ENCODE measurements at places on chromosomes 2 and 18.
A peak's percentile ranks its signal among the peaks of the same experiment; 100 is the strongest.

DNA sequence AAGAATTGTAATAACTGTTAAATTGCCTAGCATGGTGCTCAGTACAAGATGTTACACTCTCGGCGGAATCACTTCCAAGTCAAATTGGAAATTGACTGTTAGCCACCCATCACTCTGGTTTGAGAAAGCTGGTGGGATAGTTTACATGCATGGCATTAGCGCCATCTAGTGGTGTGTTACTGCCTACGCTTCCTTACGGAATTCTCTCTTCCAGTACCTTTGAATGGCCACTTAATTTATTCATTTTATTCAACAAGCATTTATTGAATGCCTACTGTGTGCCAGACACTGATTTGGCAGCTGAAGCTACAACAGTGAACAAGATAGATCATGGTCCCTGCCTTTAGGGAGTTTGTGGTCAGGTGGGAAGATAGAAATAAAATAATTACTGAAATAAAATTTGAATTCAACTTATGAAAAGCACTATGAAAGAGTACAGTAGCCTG is 171.2 kb downstream of the TMEM247 start:
- peak; percentile 83 for DNase-seq

GRCh38 chr18:59464486-59464885 is 105.4 kb upstream of the LMAN1 start:
- no peak for DNase-seq

- DNase-seq, result no peak
These were observed 7.9 kb downstream of the PCBP1 start for GRCh38 chr2:70094978-70095719.

GRCh38 chr2:127015106-127015910 is 91.6 kb downstream of the BIN1 start:
- DNase-seq, result no peak

DNA sequence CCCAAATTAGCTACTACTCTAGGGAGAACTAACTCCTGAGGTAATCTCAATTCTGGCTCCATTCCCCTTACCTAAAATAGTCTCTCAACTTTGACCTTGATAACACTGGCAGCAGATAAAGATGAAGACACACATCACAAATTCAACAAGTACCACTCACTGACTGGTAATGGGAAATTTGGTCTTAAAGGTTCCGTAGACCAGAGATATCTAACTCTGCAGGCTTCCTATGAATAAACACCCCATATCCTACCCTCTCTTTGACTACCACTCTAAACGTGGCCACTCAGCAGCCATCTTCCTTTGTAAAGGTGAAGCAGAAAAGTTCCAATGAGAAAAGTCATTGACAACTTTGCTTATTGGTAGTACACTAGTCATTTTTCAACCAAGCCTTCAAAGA is 38.6 kb upstream of the GALNT5 start:
- DNase-seq, result no peak

- no peak for DNase-seq
These were observed 27.3 kb downstream of the NDUFA10 start for GRCh38 chr2:239997686-239998409.

GRCh38 chr2:58680755-58681310 is 439.7 kb upstream of the FANCL start:
- peak; percentile 15 for DNase-seq

DNA sequence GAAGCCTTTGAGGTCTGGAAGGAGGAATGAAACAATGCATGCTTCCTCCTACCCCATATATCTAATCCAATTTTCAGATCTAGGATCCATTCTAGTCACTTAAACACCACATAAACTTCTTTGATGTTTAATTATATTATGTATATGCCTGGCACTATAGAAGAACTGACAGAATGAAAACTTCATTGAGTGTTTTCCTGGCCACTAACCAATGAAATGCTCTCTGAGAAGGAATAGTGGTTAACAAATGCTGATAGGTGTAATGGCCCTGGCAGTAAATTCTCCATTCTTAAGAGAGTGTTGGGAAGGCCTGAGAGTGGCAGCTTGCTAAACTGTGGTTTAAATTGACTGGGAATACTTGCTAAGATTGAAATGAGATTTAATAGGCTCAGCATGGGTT is 710.0 kb downstream of the LRRTM4 start:
- DNase-seq, result no peak

DNA sequence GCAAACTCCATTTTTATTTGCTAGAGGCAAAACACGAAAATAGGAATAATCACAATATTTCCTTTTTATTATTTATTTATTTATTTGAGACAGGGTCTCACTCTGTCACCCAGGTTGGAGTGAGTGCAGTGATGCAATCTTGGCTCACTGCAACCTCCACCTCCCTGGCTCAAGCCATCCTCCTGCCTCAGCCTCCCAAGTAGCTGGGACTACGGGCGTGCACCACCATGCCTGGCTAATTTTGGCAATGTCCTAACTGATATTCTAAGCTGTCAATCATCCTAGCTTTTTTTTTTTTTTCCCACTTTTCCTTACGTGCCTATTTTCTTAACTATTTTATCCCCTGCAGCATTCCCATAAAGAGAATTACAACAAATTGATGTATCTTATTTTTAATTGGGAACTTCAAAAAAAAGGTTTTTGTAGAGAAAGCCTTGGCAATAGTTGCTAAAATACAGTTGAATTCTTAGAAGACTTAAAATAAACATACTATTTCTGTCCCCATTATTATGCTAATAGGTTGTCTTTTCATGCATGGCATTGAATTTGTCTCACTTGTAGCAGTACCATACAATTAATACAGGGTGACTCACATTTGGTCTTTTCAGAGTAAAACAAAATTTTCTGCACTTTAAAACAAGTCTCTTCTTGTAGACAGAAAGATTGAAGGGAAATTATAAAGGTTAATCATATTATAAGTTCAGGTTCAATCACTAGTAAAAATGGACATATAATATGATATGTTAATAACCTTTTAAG is 153.5 kb downstream of the SLC39A10 start:
- no peak for DNase-seq

DNA sequence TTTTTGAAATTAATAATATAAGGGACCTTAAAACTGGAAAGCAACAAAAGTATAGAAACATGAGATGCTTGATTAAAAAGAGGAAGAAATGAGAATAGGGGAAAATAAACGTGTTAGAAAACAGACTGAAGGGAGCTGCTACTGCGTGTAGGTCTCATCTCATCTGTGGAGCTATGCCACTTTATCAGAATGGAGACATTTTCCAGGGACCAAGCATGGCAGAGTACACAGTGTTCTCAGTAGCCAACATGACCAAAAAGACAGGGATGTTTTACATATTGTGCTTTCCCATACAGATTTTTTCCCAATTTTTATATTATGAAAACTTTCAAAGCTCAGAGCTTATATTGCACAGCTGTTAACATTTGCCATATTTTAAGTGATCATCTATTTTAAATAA is 23.1 kb downstream of the CEP192 start:
- no peak for DNase-seq

GRCh38 chr18:50274044-50274442 is 7.3 kb downstream of the MBD1 start:
- DNase-seq, result no peak

DNA sequence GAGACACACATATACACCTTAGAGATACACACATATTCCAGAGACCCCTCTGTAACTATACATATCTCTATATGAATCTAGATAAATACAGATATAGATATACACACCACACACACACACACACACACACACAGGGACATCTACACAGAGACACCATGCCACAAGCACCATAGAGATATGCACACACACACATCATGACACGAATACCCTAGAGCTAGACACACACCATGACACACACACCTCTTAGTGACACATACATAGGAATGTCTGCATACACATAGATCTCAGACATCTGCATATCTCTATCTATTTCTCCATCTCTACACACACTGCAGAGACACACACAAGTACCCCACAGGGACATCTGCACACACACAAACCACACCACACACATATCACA is 270.0 kb downstream of the CYRIA start:
- DNase-seq, result no peak

- no peak for DNase-seq
These were observed 163.6 kb upstream of the RBMS1 start for GRCh38 chr2:160657196-160657595.

DNA sequence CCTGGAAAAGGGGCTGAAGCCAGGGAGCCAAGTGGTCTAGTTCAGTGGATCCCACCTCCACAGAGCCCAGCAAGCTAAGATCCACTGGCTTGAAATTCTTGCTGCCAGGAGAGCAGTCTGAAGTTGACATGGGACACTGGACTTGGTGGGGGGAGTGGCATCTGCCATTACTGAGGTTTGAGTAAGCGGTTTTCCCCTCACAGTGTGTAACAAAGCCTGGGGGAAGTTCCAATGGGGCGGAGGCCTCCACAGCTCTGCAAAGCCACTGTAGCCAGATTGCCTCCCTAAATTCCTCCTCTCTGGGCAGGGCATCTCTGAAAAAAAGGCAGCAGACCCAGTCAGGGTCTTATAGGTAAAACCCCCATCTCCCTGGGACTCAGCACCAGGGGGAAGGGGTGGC is 144.4 kb downstream of the PTPRM start:
- DNase-seq, result no peak

DNA sequence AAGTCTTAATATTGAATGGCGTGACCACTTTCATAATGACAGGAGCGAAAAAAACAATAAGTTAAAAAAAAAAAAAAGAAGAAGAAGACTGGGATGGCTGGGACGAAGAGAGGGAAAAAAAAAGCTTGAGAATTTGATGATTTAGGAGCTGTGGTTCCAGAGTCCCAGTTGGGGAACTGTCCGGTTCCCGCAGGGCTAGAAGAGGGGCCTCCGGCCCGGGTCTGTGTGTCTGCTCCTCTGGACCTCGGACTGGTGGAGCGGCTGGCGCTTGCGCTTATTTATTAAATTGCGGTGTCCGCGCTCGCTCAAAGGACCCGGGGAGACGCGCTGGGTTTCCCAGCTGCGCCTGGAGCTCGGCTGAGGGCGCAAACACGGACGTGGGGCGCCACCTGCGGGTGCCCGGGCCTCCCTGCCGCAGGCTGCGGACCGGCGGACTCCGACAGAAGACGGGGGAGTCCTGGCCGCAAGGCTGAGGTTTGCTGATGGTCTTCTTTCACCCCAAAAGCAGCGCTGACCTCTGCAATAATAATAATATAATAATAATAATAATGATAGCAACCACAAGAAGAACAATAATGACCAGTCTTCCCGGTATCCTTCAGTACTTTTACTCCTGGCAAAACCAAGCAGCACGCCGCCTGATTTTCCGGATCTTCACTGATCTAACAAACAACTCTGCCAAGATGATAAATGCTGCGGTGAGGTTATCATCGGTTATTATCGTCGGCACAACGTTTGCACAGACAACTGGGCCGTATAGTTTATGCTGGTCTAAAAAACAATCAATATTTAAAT is at the start of gene CBLN2:
Gene CBLN2 (minus strand): TSS at position 251 of the 795 bp plus-strand sequence. CDS start 2,182 bp downstream, outside the sequence.
- peak; percentile 56 for DNase-seq

DNA sequence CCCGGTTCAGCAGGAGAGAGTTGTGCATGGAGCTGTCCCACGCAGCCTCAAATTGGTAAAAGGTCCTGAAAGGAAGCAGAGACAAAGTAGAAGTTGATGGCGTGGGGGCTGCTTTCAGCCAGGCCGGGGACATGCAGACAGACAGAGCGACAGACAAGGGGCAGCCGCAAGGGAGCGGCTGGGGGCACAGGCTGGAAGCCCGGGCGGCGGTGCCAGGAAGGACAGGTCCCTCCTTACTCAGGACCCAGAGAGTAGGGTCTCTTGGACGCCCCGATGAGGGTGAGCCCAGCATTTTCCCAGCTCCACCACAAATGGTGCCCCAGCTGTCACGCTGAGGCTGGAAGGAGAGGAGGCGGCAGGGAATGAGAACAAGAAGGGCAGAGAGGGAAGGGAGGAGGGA is 35.2 kb downstream of the AQP12A start:
- no peak for DNase-seq

GRCh38 chr2:17101091-17101490 is 417.1 kb downstream of the RAD51AP2 start:
- no peak for DNase-seq

GRCh38 chr18:31512203-31512764 is 14.3 kb downstream of the DSG2 start:
- peak; percentile 78 for DNase-seq

DNA sequence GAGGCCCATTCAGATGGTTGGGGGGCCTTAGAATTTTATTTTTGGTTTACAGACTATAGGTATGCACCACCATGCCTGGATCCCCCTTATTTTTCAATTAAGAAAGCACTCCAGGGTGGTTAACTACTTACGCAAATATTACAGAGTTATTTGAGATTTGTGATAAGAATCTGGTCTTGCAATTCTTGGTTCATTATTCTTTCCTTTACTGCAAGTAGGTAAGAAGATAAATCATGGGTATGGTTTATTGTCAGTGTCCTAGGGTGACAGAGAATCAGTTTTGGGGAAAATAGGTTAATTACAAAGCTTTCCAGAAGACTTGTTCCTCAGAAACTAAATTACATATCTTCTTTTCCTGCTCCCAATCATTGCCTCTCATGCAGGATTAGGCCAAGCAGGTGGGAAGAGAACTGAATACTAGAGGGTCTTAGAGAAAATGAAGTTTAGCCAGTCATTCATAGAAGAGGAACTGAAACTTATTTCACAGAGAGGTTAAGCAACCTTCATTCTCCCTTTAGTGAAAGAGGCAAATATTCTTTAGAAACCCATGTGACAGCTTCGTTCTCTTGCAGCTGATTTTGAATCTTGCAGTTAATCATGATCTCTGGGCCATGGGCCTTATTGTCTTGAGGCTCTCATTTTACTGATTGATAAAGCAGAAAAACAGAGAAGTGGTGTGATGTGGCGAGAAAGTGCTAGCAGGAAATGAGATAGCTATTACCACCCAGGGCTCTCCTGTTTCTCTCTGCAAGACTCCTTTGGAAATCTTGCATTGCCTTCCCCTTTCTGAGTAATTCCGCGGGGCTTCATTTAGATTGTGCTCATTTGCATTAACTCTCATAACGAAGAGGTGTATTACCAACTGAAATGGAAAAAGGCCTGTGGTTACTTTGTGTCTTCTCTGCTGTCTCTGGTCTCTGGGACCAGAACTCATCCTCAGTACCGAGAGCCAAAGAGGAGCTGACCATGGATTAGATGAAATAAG is 44.8 kb upstream of the ARHGAP25 start:
- DNase-seq, result no peak

GRCh38 chr2:205857520-205858237 is 175.4 kb downstream of the NRP2 start:
- DNase-seq, result no peak

DNA sequence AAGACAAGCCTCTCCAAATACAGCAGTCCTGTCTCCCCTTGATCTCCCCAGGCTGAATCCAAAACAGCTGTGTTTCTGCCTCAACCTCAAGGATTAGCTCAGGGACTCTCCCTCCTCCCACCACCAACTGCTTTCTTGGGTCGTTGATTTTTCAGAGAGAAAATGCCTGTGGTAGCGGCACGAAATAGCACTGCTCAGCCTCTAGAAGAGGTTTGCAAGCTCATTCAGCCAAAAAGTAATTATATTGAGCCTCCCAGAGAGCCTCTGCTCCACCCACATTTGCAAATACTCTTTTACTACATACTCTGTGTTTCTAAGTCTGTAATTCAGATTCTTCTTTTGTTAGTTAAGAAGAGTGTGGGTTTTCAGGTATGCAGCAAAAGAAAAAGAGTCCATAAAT is 396.4 kb upstream of the TNP1 start:
- DNase-seq, result no peak

GRCh38 chr2:30741576-30741975 is 65.7 kb downstream of the CAPN13 start:
- DNase-seq, result no peak
